ENCODE measurements at places on chromosomes 1 and 21.

GRCh38 chr1:184542291-184542690 lies 155.5 kb downstream of the C1orf21 start:
- no peak for DNase-seq

DNA sequence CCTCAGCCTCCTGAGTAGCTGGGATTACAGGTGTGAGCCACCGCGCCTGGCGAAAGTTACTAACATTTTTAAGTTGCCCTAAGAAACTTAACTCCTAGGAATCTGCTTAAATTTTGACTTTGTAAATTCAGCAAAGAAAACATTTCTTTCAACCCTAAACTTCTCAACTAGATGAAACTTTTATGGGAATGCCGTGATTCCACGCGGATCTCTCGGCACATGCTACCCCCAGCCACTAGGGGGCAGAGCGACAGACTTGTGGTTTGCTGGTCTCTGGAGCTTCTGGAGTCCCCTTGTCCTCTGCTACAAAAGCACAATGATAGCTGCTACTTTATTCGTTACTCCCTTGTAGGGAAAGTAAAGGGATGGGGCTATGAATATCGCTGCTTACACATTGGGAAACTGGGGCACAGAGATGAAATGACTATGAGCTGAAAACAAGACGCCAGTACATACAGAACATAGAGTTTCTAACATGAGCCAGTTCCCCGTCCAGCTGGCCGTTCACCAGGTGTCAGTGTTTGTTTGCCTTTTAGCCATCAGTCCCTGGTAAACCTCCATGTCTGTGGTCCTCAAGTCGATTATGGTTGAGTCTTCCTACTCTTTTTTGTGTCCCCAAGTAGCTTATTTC lies 114.7 kb downstream of the PBX1 start:
- DNase-seq: no peak

DNA sequence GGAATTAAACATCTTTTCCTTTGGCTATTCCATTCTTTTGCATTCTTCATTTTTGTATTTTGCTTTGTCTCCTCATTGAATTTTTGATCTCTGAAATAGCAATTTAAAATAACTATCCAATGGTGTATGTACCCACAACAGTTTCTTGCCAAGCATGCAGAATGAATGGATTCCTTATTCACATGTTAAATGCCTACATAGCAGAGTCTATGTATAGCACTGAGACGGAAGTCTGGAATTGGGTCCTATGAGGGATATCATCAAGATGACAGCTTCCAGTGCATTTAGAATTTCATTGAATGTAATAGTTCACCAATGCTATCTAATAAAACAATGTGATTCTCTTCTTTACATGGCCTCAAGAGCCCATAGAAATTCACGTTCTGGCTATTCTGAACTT lies 97.5 kb downstream of the MRPS6 start:
- no peak for DNase-seq

DNA sequence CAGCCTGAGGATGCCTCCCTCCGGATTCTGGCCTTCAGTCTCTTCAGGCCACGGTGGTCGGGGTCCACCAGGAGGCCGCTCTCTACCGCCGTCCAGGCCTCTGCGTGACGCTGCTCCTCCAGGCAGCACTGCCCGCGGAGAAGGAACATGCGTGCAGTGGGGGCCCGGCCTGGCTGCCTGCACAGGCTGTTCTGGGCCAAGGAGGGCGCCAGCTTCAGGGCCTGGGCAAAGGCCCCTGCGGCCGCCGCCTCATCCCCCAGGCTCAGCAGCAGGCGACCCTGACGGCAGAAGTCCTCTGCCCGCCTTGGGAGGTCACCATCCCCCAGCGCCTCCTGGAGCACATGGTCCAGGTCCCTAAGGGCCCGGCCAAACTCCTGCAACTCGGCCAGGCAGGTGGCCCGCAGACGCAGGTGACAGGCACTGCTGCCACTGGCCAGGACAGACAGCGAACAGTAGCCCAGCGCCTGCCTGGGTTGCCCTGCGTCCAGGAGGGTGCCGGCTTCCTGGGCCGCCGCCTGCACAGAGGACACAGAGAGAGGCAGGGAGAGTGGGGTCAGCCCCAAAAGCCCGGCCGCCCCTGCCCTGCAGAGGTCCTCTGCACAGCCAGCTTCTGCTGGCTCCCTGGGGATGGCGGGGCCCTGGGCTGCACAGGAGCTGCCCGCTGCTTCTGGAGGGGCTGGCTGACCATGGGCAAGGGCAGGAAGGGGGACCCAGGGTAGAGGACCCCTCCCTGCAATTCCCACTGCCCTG lies 8.7 kb upstream of the MMEL1 start:
- no peak for DNase-seq

GRCh38 chr21:35994613-35995012 lies 65.7 kb downstream of the SETD4 start:
- no peak for DNase-seq

DNA sequence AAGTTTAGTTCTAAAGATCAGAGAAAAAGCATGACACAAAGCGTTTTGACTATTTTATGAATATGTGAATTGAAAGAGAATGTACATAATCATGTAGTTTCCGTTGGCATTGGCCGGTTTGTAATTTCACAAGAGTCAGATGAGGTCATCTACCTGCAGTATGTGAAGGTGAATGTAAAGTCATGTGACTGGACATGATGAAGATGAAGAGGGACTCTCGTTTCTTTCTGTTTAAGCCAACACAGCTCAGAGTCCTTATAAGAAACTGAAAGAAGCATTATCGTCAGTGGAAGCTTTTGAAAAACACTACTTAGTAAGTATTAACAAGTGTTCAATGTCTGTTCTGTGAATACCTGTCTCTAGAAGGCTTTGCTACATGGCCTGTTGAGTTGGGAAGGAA lies 30.9 kb upstream of the PWP2 start:
- DNase-seq: no peak

- DNase-seq: peak; percentile 20
Observed at GRCh38 chr1:23417570-23417969, 7.0 kb downstream of the TCEA3 start.

DNA sequence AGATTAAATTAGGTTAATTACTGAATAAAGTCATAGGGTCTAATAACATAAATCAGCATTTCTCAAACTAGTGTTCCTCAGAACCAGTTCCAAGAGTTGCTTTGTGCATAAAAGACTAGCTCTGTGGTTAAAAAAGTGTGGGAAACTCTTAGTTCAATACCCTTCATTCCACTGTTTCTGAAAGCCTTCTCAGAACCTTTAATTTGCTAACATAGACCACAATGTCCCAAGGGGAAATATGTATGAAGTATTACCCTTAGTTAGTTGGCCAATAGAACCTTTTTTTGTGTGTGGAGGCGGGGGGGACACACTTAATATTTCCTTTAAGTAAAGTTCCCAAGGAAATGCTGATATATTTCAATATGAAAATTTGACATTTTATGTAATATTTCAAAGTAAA lies 20.4 kb downstream of the ODF2L start:
- DNase-seq: no peak

DNA sequence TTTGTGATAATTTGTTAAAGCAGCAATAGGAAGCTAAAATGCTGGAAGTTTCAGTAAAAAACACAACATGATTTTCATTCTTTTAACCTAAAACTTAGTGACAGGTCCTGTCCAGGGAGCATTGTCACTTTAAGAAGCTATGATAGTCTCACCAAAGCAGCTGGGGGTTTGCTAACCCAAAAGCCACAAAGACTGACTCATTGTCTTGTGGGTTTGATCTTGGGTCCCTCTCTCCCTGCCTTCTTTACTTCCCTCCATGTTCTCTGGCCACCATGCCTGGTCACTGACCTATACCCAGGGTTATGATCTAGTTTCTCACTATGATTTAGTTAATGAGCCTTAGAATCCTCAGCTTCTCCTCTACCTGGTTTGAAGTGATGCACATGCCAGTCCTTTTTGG lies 213.5 kb upstream of the PTGFR start:
- DNase-seq: peak; percentile 97

DNA sequence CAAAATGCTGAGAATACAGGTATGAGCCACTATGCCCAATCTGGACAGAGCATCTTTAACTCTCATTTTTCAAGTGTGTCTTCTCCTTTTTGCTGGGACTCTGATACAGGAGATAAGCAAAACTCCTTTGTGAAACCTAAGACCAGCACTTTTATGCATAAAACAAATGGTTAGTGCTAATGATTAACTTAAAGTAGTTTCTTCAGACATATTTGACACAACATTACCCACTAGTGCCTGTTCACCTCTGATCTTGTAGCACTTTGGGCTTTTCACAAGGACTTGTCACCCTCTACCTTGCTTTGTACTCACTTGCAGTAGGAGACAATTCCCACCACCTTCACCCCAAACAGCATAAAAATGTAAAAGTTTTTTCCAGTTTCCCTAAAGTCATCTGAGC lies 216.3 kb downstream of the RGS7 start:
- DNase-seq: no peak

DNA sequence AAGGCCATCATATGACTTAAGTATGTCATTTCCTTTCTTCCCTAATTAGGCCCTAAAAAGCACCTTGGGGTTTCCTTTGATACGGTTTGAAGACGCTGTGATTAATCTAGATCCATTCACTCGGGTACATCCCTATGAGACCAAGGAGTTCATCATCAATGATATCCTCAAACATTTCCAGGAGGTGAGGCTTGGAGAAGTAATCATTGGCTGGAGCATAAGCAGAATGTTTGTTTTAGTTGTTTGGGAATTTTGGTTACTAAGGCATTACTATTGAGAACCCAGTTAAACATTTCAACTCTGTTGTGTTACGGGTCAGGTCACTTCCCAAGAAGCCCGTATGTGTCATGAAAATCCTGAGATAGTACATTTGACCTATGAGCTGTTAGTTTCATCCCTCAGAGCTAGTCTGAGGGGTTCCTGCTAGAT lies 185.2 kb downstream of the VPS13D start:
- peak; percentile 66 for DNase-seq

- no peak for DNase-seq
Observed at GRCh38 chr1:23628951-23629387, 62.6 kb upstream of the RPL11 start.

DNA sequence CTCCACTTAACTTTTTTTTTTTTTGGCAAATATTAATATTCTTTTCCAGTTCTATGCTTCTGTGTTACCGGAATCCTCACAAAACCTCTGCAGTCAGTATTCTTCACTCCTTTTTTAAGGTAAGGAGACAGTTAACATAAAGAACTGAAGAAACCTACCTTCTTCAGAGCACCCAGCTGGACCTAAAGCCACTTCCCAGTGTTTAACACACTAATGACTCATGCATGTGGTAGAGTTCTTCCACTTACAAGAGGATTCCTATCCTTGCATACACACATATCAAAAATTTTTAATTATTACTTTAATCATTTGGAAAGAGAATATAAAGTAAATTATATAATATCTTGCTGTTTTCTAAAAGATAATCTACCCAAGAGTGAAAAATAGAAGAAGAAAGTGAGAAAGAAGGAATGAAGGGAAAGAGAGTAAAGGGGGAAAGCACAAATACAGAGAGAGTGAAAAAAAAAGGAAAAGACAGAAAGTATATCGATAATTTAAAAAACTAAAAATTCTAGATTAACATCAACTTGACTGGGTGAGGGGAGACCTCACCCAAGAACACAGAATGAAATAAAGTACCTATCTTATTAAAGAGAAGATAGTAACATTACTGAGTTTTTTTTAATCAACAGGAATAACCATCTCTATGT lies 54.9 kb downstream of the ENAH start:
- peak; percentile 46 for DNase-seq

- no peak for DNase-seq
Observed at GRCh38 chr1:31624731-31625514, 7.4 kb downstream of the HCRTR1 start.

- DNase-seq: no peak
Observed at GRCh38 chr1:2643414-2644077, 10.7 kb upstream of the MMEL1 start.

GRCh38 chr1:62908168-62908695 lies 124.3 kb downstream of the ATG4C start:
- no peak for DNase-seq

DNA sequence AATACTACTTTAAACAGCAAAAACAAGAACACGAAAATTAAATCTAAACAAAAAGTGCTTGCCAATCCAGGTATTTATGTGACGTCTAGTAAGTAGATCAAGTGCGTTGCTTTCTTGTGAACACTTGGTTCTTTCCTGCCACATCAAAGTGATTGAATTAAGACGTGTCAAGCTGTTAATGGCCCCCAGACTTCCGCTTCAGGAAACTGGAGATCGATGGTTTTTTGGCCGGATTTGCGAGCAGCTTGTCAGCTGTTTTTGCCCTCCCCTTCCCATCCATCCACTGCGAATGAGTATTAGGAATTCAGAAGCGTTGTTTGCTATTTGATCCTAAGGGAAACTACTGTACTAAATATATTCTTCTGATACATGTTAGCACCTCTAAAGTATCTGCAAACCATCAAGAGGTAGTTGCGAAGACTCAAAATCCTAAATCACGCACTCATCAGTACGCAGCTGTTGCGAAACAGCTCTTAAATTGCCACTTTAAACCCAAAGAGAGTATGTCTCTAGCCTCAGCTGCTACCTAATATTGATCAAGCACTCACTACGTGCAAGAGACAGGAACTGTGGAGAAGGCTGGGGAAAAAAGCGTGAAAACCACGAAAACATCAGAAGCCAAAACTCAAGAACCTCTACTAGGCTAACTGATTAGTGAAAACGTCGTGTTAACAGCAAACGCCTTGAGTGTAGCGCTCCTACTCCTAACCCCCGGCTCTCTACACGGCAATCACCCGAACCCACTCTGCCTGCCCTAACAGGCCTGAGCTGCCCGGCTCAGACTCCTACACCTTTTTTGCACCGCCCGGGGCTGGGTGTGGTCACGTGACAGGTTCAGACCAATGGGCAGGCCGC lies 473 bp upstream of the BRDT start:
- DNase-seq: no peak

GRCh38 chr1:26160527-26161414 lies 1.9 kb downstream of the FAM110D start:
- no peak for DNase-seq

DNA sequence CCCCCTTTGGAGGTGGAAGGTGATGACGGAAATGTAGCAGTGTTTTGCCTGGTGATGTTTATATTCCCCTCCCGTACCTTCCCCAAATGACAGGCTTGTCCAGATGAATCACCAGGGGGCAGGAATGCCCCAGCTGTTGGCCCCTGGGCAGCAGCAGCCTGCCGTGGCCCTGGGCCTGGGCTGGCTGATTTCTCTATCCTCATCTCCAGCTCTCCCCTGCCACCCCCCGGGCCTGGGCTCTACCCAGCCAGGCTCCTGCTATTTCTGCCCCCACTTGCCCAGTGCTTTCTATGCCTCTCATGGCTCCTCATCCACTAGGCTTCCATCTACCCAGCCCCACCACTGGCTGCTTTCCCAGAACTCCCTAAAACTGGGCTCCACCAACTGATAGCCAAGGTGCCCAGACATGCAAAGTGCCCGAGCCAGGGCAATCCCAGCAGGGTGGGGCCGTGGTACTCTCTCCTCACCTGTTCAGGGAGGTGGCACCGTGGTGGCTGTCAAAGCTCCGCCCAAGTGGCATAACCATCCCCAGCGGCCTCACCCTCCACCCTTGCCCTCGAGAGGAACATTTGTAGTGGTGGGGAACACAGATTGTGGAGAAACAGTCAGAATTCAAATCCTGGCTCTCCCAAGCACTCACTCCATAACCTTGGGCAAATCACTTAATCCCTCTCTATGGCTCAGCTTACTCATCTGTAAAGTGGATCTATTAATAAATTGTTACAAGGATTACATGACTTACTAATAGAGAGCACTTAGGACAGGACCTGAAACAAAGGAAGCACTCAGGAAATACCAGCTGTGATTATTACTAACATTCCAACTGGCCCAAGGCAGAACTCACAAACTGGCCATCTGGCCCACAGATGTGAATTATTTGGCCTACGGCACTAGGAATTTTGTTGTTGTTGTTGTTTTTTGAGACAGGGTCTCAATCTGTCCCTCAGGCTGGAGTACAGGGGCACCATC lies 12.8 kb upstream of the ECE1 start:
- peak; percentile 73 for DNase-seq
